ENCODE measurements at places on chromosomes 4 and X. TPM values are rescaled to one million over a fixed set of nuclear protein-coding genes. Genes with fewer than 3 reads are reported as not detected.

The ARL13A gene
- total RNA-seq = not detected

The KCNIP4 gene
- total RNA-seq = not detected

The EFHC2 gene
- 0.84 TPM for total RNA-seq

DNA sequence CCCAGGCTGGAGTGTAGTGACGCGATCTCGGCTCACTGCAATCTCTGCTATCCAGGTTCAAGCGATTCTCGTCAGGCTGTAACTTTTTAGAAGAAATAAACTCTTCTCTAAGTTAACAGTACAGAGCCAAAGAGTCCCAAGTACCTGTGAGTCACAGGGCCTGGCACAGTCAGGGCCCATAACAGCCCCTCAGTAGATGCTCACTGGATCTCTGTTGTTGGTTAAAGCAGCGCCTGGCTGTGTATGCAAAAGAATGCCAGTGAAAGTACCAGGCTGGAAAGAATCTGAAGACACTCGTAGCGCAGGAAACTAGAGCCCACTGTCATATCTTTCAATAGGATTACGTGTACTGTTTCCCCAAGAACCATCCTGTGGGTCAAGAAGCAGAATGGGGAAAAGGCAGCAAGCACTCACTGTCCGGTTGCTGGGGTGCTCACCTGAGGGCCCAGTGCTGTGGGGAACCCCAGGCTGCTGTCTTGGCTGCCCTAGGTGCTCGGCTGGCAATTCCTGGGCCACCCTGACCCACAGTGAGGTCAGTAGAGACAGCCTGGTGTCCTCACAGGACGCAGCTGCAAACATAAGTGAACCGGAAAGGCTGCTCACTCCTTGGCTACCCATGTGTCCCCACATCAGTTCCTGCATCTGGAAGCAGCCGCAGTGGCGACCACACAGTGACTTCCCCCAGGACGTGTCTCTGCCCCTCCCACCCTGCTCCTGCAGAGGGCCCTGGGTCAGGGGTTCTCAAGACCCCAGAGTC lies 3.1 kb upstream of the SLBP start:
- H3K27ac ChIP-seq = no peak overlapping the region
- H3K4me3 ChIP-seq = no peak overlapping the region
- peak; percentile 67 for DNase-seq
- no peaks in the 10 kb centered on the region for H3K4me1 ChIP-seq
- peaks cover 2% of the 10 kb centered on the region for H3K36me3 ChIP-seq

- H3K36me3 ChIP-seq = no peaks in the 10 kb centered on the region
- H3K27ac ChIP-seq = no peak overlapping the region
- H3K27me3 ChIP-seq = no peaks in the 10 kb centered on the region
- DNase-seq = no peak
- no peak overlapping the region for H3K4me3 ChIP-seq
Observed at GRCh38 chr4:188201851-188202250, 62.6 kb downstream of the TRIML1 start.

DNA sequence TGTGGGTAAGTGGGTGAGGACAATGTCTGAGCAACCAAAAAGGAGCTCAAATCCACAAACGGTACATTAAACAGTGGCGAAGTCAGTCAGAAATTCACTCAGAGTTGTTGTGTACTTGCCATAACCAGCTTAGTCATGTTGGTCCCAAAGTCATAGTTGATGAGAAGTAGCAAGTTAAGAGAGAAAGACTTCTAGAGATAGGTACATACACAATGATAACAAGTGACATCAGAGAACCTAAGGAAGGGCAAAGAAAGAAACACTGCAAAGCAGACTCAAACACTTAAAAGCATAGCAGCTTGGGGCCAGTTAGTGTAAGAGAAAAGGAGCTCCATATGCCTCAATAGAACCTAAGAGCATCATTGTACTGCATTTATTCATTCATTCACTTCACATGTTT lies 30.2 kb downstream of the DYNLT3 start:
- H3K27ac ChIP-seq = no peak overlapping the region
- H3K4me1 ChIP-seq = no peaks in the 10 kb centered on the region
- DNase-seq = no peak
- H3K4me3 ChIP-seq = no peak overlapping the region
- no peaks in the 10 kb centered on the region for H3K36me3 ChIP-seq

- no peak for DNase-seq
- H3K4me1 ChIP-seq = no peaks in the 10 kb centered on the region
- no peak overlapping the region for H3K4me3 ChIP-seq
- H3K27me3 ChIP-seq = no peaks in the 10 kb centered on the region
Observed at GRCh38 chrX:155514225-155514624, 55.8 kb upstream of the F8A3 start.

GRCh38 chr4:128286474-128287058 lies 1.0 kb downstream of the PGRMC2 start:
- H3K4me3 ChIP-seq = peak overlapping the region; percentile 66
- no peaks in the 10 kb centered on the region for H3K4me1 ChIP-seq
- no peaks in the 10 kb centered on the region for H3K27me3 ChIP-seq
- no peak for DNase-seq
- no peak overlapping the region for H3K27ac ChIP-seq

All from aorta (tissue), 5 donors.